ENCODE measurements at places on chromosomes 2 and 18.

DNA sequence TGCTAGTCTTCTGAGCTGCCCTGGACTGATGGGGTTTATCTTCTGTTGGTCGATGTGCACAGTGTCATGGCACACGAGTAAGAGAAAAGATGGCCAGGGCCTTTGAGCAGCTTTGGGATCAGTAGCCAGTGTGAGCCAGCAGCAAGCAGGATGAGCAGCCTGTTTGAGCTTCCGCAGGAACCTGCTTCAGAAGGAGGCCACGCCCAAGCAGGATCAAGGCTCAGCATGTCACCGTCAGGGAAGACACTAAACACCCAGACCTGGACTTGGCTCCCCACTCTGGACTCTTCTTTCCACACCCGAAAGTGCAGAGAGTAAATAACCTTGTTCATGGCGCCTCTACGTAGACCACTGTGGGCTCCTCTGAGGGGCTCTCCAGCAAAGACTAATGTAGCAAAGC is 25.2 kb upstream of the ASB1 start:
- DNase-seq, result no peak

DNA sequence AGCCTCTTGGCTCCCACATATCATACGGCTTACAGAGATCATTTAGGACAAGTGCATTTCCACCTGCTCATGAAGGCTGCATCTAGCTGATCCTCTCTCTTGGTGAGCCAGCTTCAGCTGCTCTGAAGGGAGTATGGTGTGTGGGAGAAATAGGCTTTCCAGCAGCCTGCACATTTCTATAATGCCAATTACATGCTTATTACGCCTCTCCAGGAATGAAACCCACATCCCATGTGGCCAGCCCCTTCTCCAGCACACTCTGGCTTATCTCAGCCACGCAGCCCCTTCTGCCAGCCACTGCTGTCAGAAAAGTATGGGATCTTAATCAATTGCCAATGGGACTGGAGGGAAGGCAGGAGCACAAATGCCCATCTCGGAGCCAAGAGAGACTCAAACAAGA is 117.5 kb downstream of the GALNT14 start:
- no peak for DNase-seq

DNA sequence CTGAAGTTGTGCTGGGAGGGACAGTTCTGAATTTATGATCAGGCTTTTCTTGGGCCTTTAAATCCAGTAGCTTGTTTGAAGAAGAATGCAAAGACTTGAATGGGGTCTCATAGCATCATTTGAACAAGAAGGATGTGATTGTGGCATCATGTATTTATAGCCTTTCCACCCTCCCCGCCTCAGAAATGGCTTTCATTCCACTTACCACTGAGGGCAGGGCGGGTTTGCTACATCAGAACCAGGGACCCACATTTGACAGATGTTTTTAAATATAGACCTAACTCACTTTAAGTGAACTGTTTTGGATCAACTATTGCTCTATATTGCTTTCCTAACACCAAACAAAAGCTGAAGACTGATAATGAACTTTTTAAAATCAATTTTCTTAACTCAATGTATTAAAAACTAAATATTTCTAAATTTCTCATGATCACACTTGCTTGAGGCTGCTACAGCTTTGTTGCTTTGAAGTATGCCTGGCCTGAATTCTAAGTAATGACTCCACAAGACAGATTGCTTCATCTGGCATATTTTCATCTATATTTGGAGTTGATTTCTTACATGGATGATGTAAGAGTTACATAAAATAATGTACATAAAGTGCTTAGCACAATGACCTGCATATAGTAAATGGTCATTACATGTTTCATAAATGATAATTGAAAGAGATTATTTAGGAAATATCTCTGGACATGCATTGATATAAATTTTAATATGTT is 1552.9 kb upstream of the SLC39A10 start:
- no peak for DNase-seq

- DNase-seq, result no peak
Measured at GRCh38 chr18:46360102-46360699, 256.0 kb downstream of the HAUS1 start.
